ENCODE measurements at places on chromosomes 6 and 20. TPM values are rescaled to one million over a fixed set of nuclear protein-coding genes. Genes with fewer than 3 reads are reported as not detected.

DNA sequence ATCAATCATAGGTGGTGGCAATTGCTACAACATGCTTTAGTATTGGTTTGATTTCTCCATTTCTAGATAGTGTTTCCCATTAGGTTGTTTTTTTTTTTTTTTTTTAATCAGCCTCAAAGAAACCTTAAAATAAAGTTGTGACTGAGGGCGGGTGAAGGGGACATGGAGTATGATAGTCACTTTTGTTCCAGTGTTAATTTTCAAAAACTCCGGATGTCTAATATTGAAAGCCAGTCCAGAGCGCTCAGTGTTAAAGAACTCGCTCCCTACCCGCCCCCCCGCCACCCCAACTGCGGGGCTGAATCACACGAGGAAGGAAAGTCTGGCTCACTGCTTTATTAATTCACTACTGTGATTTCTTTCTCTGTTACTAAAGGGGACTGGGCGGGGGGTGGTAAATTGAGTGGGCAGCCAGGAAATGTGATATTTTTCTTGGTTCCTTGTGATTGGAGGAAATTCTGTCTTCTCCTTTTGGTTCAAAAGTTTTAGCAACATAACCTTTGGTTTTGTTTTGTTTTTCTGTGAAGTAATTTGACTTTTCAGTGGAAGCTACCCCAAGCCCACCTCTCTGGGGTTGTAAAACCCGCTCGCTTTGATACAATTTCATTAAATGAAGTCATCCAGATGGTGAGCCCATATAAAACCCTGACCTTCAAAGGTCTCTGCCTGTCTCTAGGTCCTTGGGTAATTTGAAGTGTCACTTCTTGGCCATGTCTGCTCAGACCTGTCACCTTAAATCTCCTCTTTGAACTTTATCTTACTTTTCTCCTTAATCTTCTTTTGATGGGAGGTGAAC lies 38.0 kb downstream of the TNFAIP3 start:
- DNase-seq = no peak

GRCh38 chr6:4922488-4923037 lies 81.3 kb downstream of the RPP40 start:
- no peak for DNase-seq

- no peak for DNase-seq
Measured at GRCh38 chr20:56715309-56715708, 86.2 kb downstream of the TFAP2C start.

DNA sequence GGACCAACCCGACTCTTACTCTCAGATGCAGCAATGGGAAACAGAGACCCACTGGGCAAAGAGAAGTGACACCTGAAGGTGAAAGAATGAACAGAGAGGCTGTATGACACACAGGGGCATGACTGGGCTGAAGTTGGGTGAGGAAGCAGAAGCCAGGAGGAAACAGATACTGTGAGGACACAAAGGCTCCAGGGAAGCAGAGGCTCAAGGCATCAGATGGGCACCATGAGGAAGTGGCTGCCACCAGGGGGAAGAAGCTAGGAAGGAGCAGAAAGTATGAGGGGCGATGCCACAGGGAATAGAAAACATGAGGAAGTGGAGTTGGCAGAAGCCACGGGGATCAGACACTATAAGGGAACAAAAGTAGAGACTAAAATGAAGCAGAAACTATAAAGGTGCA lies 30.9 kb upstream of the OCSTAMP start:
- DNase-seq = no peak

DNA sequence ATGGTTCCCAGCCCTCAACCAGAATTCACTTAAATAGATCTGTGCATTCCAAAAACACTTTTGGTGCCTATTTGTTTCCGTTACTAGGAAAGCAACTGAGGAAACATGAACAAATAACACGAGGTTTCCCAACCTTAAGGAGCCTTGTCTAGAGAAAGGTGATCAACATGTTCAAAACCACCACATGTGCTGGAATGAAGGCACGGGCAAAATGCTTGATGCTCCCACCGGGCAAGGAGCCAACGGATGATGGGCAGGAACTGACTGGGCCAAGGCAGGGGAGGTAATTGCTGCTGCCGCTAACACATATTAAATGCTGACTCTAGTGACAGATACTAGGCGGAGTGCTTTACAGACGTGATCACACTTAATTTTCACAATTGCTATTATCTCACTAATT lies 2.5 kb downstream of the MYLK4 start:
- no peak for DNase-seq

GRCh38 chr6:11976489-11976888 lies 35.6 kb upstream of the HIVEP1 start:
- DNase-seq = no peak

- DNase-seq = no peak
Measured at GRCh38 chr6:126173265-126173664, 166.7 kb upstream of the CENPW start.

GRCh38 chr20:3613821-3614440 lies 49.3 kb downstream of the GFRA4 start:
- no peak for DNase-seq

- no peak for DNase-seq
Measured at GRCh38 chr20:20492521-20493332, 124.8 kb downstream of the INSM1 start.

- no peak for DNase-seq
Measured at GRCh38 chr20:10998476-10998875, 324.7 kb upstream of the JAG1 start.

DNA sequence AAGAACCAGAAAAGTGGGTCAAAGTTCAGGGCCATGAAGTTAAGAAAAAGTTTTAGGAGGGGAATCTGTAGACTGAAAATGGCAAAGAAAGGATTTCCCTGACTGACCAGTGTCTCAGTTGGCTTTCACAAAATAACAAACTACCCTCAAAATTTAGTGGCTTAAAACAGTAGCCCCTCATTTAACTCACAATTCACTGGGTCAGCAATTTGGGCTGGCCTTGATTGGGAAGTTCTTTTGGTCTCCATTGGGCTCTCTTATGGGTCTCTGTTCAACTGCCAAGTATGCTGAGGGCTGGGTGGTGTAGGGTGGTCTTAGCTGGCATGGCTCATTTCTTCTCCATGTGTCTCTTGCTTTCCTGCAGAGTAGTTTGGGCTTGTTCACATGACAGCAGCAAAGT lies 161.5 kb downstream of the PLCB4 start:
- no peak for DNase-seq

GRCh38 chr20:35200267-35200666 lies 26.2 kb upstream of the MMP24 start:
- DNase-seq = no peak

- DNase-seq = no peak
Measured at GRCh38 chr6:28369463-28369862, 19.7 kb downstream of the ZKSCAN3 start.

- DNase-seq = peak; percentile 71
Measured at GRCh38 chr20:49712996-49713752, 504 bp downstream of the B4GALT5 start.

- DNase-seq = no peak
Measured at GRCh38 chr20:24494460-24494920, 25.1 kb downstream of the SYNDIG1 start.

- peak; percentile 73 for DNase-seq
Measured at GRCh38 chr6:80605165-80605989, 498.9 kb downstream of the BCKDHB start.

DNA sequence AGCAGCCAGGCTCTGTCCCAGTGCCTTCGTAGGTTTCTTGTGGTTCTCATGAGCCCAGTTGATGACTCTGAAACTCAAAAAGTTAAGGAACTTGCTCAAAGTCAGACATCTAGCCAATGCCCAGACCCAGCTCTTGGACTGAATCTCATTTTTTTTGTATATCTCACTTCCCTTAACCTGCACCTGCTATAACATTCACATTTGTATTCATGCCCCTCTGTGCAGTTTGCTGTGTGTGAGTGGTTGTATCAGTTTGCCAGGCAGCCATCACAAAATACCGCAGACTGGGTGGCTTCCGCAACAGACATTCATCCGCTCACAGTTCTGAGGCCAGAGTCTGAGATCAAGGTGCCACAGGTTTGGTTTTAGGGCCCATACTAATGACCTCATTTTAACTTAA lies 49.9 kb downstream of the IPCEF1 start:
- no peak for DNase-seq

GRCh38 chr20:44773070-44773829 lies 27.6 kb downstream of the KCNK15 start:
- no peak for DNase-seq

- no peak for DNase-seq
Measured at GRCh38 chr6:24931296-24931695, 4.5 kb downstream of the RIPOR2 start.

- DNase-seq = no peak
Measured at GRCh38 chr20:4869290-4870193, 131.8 kb downstream of the SLC23A2 start.

DNA sequence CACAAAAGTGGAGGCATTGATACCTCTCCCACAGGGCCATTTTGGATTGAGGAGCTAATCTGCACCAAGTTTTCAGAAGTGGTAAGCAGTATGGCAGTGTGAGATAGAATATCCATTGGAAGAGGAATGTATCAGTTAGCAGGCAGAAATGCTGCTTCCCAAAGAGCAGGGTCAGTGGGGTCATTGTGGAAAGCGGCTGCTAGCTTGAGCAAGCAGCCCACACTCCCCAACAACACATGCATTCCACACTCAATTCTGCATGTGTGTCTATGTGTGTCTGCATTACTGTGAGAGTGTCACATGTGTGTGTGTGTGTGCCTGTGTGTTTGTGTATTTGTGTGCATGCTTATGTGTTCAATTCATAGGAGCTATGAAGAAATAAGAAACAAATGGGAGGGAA lies 190.9 kb upstream of the FOXA2 start:
- DNase-seq = no peak

- DNase-seq = no peak
Measured at GRCh38 chr6:10484912-10485311, 36.2 kb upstream of the GCNT2 start.

DNA sequence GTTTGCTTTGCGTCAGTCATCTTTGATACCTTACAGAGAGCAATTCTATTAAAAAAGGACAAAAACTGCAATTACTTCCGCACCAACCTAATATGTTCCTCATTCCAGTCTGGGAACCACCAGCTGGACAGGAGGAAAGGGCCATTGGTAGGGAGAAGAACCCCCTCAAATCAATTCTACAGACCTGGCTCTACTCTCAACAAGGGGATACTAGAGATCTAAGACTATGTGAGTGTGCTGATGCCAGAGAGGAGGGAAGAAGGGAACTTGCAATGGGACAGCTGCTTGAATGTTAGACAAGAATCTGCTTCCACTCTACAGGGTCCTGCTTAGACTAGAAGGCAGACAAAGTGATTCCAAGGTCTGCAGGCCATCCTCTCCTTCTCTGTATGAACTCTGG lies 13.3 kb downstream of the MRPS18A start:
- no peak for DNase-seq

DNA sequence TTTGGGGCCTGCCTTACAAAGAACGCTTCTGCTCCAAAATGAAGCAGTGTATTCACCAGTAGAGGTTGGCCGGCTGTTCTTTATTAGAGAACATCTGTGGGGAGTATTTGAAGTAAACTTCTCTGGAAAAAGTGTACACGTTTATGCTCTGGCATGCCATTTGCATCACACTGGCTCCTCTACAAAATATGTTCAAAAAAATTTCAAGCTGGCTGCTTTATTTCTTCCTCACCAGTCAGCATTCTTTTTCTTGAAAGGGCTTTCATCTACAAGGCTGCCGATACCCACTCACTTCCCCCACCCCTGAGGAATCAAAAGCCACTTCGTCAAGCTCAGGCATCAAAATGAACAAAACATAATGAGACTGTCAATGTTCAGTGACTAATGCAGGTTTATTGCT lies 294.1 kb downstream of the TFAP2B start:
- DNase-seq = no peak

DNA sequence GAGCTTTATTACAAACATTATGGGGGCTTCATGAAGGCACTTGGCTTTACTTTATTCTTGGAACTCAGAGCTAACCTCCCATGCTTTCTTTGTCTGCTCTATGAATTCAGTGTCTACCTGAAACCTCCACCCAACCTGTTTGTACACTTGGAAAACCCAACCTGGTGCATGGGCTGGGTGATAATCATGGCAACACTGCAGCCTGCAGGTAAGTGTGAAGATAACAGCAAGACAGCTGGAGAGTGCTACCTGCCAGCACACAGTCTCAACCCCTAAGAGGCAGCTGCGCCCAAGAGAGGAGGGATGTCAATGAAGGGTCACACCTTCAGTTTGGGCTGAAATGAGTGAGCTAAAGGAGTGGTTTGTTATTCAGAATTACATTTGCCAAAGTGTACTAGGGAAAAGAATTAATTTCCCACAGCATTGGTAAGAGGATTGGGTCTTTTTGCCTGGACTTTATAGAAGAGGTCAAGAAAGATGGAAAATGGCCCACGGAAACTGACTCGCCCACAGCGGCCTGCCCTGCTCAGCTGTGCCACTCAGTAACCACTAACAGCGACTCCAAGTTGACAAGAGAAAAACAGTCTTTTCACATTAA lies 24.4 kb downstream of the FOXQ1 start:
- DNase-seq = peak; percentile 57

DNA sequence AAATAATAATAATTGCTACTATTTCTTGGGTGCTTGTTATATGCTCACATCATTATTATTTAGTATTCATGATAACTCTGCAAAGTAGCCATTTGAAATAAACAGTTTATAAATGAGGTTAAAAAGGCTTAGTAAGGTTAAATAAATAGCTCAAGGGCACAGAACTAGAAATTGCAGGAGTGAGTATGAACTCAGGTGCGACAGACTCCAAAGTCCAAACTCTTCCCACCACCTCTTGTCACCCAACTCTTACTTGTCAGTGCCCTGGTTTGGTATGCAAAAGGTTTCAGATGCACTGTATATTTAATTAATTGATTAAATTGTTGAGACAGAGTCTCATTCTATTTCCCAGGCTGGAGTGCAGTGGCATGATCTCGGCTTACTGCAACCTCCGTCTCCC lies 20.7 kb upstream of the CDC5L start:
- no peak for DNase-seq

GRCh38 chr6:15230827-15231226 lies 15.0 kb upstream of the JARID2 start:
- no peak for DNase-seq

DNA sequence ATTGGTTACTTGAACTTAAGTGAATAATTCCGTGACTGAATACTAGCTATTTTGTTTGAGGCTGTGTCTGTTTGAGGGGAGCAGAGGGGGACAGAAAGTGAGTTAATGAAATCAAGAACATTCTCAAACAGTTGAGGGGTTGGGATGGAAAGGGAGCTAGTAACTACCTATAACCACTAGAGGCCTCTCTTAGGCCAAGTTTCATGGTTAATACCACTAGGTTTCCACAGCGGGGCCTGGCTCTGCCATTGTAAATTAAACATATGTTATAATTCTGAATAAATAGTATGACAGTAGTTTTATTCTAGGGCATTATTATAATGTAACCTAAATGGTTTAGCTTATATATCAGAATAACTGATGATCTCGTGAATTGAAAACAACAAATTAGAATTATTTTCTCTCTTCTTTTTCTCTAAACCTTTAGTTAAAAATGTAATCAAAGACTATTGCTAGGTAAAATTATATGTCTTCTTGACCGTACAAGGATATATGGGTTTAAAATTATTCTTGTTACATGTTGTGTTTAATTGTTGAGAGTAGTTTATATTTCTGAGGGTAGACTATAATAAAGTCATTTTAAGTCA lies 108.1 kb downstream of the BCKDHB start:
- DNase-seq = peak; percentile 87

B4GALT5 gene
- total RNA-seq = 2.6 TPM

BMP6 gene
- total RNA-seq = 0.07 TPM

CCN5 gene
- not detected for total RNA-seq

MAP7 gene
- not detected for total RNA-seq

ASIP gene
- total RNA-seq = not detected

RBPJL gene
- not detected for total RNA-seq

SCAF8 gene
- 44.8 TPM for total RNA-seq

SLC17A1 gene
- total RNA-seq = not detected

GSTA2 gene
- total RNA-seq = not detected

HLA-DOA gene
- 70.0 TPM for total RNA-seq

CSE1L gene
- 82.3 TPM for total RNA-seq

LINC00237 gene
- 0.14 TPM for total RNA-seq

DSP gene
- total RNA-seq = not detected

RALGAPA2 gene
- total RNA-seq = 6.3 TPM
